ENCODE measurements at places on chromosomes 2 and 18. TPM values are rescaled to one million over a fixed set of nuclear protein-coding genes. Genes with fewer than 3 reads are reported as not detected.
A peak's percentile ranks its signal among the peaks of the same experiment; 100 is the strongest.

Gene MPP4
- total RNA-seq = 11.1 TPM

Gene CHST10
- 8.3 TPM for total RNA-seq

Gene COLEC11
- total RNA-seq = 0.28 TPM

Gene TMEFF2
- 1.4 TPM for total RNA-seq

Gene TYW5
- total RNA-seq = 3.8 TPM

Gene ACVR2A
- 6.8 TPM for total RNA-seq

Gene SYT4
- total RNA-seq = not detected

Gene ACMSD
- not detected for total RNA-seq

Gene ERBB4
- not detected for total RNA-seq

Gene CCDC85A
- 2.8 TPM for total RNA-seq

Gene ST6GAL2
- total RNA-seq = not detected

Gene ABCG5
- not detected for total RNA-seq

Gene XRCC5
- 509 TPM for total RNA-seq

Gene PIK3C3
- total RNA-seq = 57.2 TPM

Gene TEKT4
- total RNA-seq = not detected

Gene C2orf15
- total RNA-seq = under 0.01 TPM

Gene MDH1B
- 0.54 TPM for total RNA-seq

Gene HS1BP3
- total RNA-seq = 9.0 TPM

GRCh38 chr2:191688934-191689695 lies 11.2 kb downstream of the NABP1 start:
- no peaks in the 10 kb centered on the region for H3K27me3 ChIP-seq
- H3K36me3 ChIP-seq = peaks cover 18% of the 10 kb centered on the region
- H3K4me1 ChIP-seq = peaks cover 14% of the 10 kb centered on the region
- DNase-seq = peak; percentile 80

GRCh38 chr2:238267341-238267710 lies 21.1 kb downstream of the PER2 start:
- no peak overlapping the region for H3K4me3 ChIP-seq
- peaks cover 10% of the 10 kb centered on the region for H3K36me3 ChIP-seq
- peak; percentile 42 for DNase-seq

DNA sequence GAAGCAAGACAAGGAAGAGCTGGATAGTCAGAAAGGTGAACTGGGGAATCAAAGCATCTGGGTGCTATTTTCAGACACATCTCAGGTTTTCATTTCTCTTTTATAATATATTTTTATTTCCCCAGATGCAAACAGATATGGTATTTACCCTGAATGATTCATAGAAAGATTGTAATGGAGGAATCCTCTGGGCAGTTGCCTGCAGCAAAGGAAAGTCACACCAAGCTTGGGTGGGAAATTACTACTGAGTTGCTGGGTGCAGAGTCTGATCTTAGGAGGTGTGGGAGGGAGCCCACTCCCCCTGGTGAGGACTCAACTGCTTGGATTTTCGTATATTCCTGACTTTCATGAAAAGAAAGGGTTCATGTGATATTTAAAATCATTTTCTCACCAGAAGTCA lies 2.1 kb downstream of the EFR3B start:
- H3K4me1 ChIP-seq = peaks cover 10% of the 10 kb centered on the region
- no peak for DNase-seq
- H3K27me3 ChIP-seq = peaks cover 7% of the 10 kb centered on the region
- H3K4me3 ChIP-seq = no peak overlapping the region
- H3K36me3 ChIP-seq = no peaks in the 10 kb centered on the region

DNA sequence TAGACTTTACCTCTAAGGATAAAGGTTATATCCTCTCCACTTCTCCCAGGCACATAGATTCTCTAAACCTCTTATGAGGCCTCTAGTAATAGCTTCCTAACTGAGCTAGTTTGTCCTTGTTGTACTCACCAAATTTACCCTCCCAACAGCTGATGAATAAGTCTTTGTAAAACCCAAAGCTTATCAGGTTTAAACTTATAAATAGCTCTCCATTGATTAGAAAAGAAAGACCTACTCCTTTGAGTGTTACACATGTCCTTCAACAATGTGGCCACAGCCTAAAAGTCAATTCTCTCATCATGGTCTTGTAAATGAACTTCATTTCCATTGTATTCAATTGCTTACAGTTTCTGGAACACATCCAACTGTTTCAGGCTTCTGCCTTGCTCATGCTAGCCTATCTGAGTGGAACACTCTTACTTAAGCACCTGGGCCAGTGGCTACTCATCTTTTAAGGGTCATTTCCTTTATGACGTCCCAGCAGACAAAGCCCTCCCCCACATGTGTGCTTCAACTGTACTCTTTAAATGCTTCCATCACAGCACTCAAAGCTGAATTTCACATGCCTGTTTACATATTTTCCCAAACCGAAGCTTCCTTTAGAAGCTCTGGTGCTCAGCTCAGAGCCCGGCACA lies 131.6 kb downstream of the CDH2 start:
- H3K27ac ChIP-seq = peak overlapping the region; percentile 27
- peaks cover 10% of the 10 kb centered on the region for H3K4me1 ChIP-seq
- H3K27me3 ChIP-seq = no peaks in the 10 kb centered on the region
- peak overlapping the region; percentile 25 for H3K4me3 ChIP-seq
- H3K36me3 ChIP-seq = no peaks in the 10 kb centered on the region

DNA sequence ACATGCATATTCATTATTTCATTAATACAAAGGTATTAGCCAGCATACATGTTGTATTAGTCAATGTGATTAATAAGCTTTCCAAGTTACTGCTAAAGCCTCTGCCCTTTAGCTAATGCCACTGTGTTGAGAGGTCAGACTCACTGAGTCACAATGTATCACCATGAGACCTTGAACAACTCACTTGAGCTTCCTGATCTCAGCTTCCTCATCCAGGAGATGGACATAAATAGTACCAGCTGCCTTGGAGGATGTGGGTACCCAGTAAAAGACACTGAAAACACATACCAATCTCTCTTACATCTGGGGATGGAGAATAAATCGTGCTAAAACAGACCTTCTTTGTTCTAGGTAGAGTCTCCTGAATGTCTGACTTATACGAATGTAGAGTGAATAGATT lies 224.6 kb downstream of the EPHA4 start:
- no peak overlapping the region for H3K27ac ChIP-seq
- H3K36me3 ChIP-seq = no peaks in the 10 kb centered on the region
- no peak overlapping the region for H3K4me3 ChIP-seq
- H3K4me1 ChIP-seq = no peaks in the 10 kb centered on the region

GRCh38 chr2:225431105-225431863 lies 31.8 kb downstream of the NYAP2 start:
- no peak overlapping the region for H3K4me3 ChIP-seq
- no peak overlapping the region for H3K27ac ChIP-seq
- no peaks in the 10 kb centered on the region for H3K27me3 ChIP-seq
- H3K36me3 ChIP-seq = no peaks in the 10 kb centered on the region

GRCh38 chr2:182713601-182714000 lies 2.5 kb upstream of the DNAJC10 start:
- H3K4me1 ChIP-seq = peaks cover 3% of the 10 kb centered on the region
- H3K27me3 ChIP-seq = no peaks in the 10 kb centered on the region
- H3K4me3 ChIP-seq = no peak overlapping the region
- no peak overlapping the region for H3K27ac ChIP-seq
- no peaks in the 10 kb centered on the region for H3K36me3 ChIP-seq

- DNase-seq = peak; percentile 56
- H3K36me3 ChIP-seq = no peaks in the 10 kb centered on the region
- no peak overlapping the region for H3K27ac ChIP-seq
- no peak overlapping the region for H3K4me3 ChIP-seq
Measured at GRCh38 chr2:25481381-25482300, 139.9 kb upstream of the DNMT3A start.

DNA sequence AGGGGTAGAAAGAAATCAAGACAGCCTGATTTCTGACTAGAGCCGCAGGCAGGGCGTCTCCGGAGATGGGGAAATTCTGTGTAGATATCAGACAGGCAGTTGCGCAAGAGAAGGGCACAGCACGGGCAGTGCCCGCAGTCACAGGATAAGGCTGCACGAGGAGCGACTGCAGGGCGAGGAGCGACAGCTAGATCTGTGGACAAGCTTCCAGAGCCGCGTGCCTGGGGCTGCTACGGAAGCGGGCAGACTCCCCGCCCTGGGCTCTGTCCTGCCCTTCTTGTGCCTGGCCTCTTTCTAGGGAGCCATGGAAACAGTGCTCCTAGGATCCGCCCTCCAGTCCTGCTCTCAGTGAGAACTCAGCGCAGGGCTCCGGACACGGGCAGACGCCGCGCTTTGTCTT lies 12.6 kb downstream of the MC5R start:
- H3K27me3 ChIP-seq = no peaks in the 10 kb centered on the region
- H3K36me3 ChIP-seq = no peaks in the 10 kb centered on the region
- no peaks in the 10 kb centered on the region for H3K4me1 ChIP-seq
- H3K27ac ChIP-seq = no peak overlapping the region
- H3K4me3 ChIP-seq = no peak overlapping the region

DNA sequence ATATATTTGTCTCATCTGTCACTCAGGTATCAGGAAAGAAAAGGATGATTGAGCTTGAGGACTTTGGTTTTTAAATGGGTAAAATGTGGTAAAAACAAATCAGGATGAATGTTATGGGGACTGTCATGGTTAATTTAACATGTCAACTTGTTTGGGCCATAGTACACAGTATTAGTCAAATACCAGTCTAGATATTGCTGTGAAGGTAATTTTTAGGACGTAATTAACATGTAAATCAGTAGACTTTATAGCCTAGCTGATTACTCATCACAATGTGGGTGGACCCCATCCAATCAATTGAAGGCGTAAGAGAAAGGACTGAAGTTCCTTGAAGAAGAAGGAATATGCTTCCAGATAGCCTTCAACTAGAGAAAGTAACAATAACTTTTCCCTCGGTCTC lies 275.7 kb upstream of the ZNF804A start:
- no peaks in the 10 kb centered on the region for H3K27me3 ChIP-seq
- no peak for DNase-seq
- no peaks in the 10 kb centered on the region for H3K4me1 ChIP-seq
- no peaks in the 10 kb centered on the region for H3K36me3 ChIP-seq

DNA sequence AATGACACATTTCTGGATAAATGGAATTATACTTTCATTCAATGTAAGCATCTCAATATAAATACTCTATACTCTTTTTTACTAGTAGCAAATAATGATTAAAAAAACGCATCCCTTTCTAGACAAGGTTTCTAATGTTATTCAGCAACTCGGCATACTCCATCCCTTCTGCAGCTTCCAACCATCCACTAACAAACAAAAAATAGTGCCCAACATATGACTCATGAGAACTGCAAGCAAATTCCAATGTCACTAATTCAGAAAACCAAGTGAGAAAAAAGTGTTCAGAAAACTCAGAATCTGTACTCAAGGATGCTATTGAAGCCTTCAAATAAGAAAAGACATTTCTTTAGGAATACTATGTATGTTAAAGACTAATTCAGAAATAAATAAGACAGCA lies 140.0 kb downstream of the BAZ2B start:
- H3K36me3 ChIP-seq = peaks cover 8% of the 10 kb centered on the region
- no peaks in the 10 kb centered on the region for H3K4me1 ChIP-seq
- H3K27me3 ChIP-seq = no peaks in the 10 kb centered on the region
- DNase-seq = peak; percentile 16
- no peak overlapping the region for H3K4me3 ChIP-seq

- H3K36me3 ChIP-seq = peaks cover 19% of the 10 kb centered on the region
- no peak overlapping the region for H3K27ac ChIP-seq
- H3K4me3 ChIP-seq = no peak overlapping the region
- no peaks in the 10 kb centered on the region for H3K4me1 ChIP-seq
- no peaks in the 10 kb centered on the region for H3K27me3 ChIP-seq
- DNase-seq = no peak
Measured at GRCh38 chr18:24161304-24161703, 22.4 kb downstream of the CABYR start.

DNA sequence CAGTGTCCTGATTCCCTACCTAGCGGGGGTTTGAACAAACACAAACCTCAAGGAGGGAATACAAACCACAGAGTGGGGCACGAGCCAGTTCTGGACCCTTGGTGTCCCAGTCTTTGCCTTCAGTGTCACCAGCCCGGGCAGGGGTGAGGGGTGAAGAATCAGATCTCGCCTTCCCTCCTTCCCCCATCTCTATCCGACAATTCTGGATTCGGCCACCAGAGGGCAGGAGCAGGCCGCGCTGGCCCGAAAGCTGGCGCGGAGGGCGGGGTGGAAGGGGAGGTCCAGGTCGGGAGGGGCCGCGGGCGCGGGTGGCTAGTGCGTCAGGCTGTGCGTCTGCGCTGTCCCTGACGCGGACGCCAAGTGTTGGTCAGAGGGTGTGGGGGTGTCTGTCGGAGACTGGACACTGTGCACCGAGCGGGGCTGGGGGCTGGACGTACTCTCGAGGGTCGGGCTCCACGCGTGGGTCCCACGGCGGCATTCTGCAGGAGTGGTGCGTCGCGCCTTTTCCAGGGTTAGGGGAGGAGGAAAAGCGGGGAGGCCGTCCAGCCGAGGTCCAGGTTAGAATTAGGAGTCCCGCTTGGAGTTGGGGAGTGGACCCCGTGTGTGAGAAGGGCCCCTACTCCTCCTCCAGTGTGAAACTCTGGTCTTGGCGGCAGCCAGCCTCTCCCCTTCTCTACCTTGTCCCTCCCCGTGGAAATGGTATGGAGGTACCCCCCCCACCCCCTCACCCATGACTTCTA lies 2.9 kb upstream of the CRYBA2 start:
- H3K4me1 ChIP-seq = no peaks in the 10 kb centered on the region
- H3K27ac ChIP-seq = no peak overlapping the region

DNA sequence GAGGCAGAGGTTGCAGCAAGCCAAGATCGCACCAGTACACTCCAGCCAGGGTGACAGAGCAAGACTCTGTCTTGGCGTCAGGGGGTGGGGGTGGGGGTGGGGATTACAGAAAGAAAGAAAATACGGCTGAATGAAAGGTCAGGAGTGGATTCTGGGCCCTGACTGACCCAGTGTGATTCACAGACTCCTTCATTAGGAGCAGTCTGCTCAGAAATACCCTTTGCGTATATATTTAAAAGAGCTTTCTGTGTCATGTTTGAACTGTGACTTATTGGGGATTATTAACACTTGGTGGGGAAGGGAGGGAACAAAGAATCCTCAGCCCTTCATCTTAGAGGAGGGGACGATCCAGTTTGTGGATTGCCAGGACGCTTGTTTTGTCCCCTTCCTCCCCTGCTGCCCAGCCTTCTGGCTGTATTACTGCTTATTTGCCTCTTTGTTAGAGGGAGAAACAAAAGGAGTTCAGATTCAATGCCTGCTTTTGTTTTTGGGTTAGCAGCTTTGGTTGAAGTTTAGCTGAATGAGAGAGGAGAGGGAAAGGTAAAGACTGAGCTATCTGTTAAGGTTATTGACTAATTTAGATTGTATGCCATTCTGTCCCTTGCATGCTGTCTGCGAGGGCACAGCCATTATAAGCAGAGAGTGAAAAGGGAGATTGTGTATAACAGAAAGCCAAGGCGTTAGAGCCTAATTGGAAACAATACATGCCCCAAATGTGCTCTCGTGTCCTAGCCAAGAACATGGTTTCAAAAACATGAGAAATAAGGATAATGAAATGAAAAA lies 118.3 kb downstream of the FMNL2 start:
- H3K36me3 ChIP-seq = no peaks in the 10 kb centered on the region
- H3K27me3 ChIP-seq = no peaks in the 10 kb centered on the region
- H3K4me1 ChIP-seq = no peaks in the 10 kb centered on the region
- no peak overlapping the region for H3K4me3 ChIP-seq
- peak; percentile 13 for DNase-seq

- peak; percentile 49 for DNase-seq
- no peak overlapping the region for H3K27ac ChIP-seq
- H3K27me3 ChIP-seq = 0 out of 2 replicates have a peak, but pooled peaks cover 2% of the 10 kb centered on the region
- H3K4me1 ChIP-seq = 0 out of 2 replicates have a peak, but pooled peaks cover 2% of the 10 kb centered on the region
Measured at GRCh38 chr2:237026981-237027711, 58.5 kb upstream of the COPS8 start.

GRCh38 chr2:170503971-170504809 lies 210.9 kb upstream of the SP5 start:
- H3K27ac ChIP-seq = no peak overlapping the region
- no peak overlapping the region for H3K4me3 ChIP-seq
- H3K27me3 ChIP-seq = no peaks in the 10 kb centered on the region

- no peak for DNase-seq
- no peaks in the 10 kb centered on the region for H3K36me3 ChIP-seq
Measured at GRCh38 chr18:68985172-68985820, 187.4 kb downstream of the CCDC102B start.
